Activated CD8-positive, alpha-beta T cell treated with anti-CD3 and anti-CD28 coated beads, Interleukin-2, amount 10 ng/mL, durations not matched to agents 7 days and 5 days (primary cell): ENCODE measurements at places on chromosomes 7 and 10. TPM values are rescaled to one million over a fixed set of nuclear protein-coding genes. Genes with fewer than 3 reads are reported as not detected.

- H3K4me1 ChIP-seq = no peaks in the 10 kb centered on the region
- no peak overlapping the region for H3K27ac ChIP-seq
- no peak overlapping the region for H3K4me3 ChIP-seq
- DNase-seq = no peak
- no peaks in the 10 kb centered on the region for H3K36me3 ChIP-seq
Observed at GRCh38 chr7:81459485-81459884, 310.4 kb downstream of the HGF start.

MYOZ1 gene
- not detected for total RNA-seq

- peaks cover 5% of the 10 kb centered on the region for H3K27me3 ChIP-seq
- DNase-seq = peak; percentile 47
- H3K4me3 ChIP-seq = no peak overlapping the region
- H3K4me1 ChIP-seq = peaks cover 4% of the 10 kb centered on the region
Observed at GRCh38 chr10:101467286-101467770, 113.4 kb downstream of the BTRC start.

DNA sequence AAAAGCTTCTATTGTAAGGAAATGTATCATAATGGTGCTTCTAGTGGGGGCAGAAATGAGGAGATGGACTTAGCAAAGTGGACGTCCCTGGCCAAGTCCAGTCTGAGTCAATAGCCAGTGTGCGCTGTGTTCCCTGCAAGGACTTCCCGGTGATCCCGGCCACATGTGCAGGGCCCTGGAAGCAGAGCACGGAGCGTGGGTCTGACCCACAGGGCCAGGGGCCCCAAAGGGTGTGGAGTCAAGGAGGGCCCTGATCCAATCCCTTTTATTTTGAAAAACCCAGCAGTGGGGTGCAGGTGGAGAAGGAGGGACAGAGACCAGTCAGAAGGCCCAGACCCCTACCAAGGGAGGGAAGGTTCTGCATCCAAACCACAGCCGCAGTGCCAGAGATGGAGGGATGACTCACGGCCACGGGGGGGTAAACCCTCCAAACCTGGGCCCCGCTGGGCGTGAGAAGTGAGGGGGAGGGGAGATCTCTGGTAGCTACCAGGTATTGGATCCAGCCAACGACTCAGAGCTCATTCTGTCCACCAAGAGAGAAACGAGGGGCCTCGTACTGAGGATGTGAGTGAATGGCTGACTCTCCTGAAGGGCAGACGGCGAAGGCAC lies 57.2 kb upstream of the VIPR2 start:
- H3K36me3 ChIP-seq = no peaks in the 10 kb centered on the region
- H3K4me1 ChIP-seq = peaks cover 18% of the 10 kb centered on the region
- no peaks in the 10 kb centered on the region for H3K27me3 ChIP-seq
- no peak overlapping the region for H3K27ac ChIP-seq
- no peak overlapping the region for H3K4me3 ChIP-seq

AGR3 gene
- not detected for total RNA-seq

DNA sequence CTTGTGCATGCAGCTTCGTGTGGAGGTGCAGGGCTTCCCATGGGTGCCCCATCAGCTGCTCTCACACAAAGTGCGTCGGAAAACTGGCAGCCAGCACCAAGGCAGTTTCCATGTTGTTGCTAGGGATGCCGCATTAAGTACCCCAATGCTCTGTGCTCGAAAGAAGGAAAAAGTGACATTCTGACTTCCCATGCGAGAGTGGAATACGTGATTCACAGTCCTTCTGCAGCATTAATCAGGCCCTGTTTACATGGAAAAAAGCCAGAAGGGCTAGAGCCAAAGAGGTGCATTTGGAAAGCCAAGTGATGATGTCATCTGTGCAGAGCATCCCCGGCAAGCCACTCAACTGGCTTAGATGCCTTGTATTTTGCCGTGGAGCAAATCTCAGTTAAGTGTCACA lies 258.3 kb downstream of the GATA3 start:
- peaks cover 3% of the 10 kb centered on the region for H3K36me3 ChIP-seq
- no peak for DNase-seq
- H3K4me1 ChIP-seq = peaks cover 9% of the 10 kb centered on the region
- no peak overlapping the region for H3K4me3 ChIP-seq
- H3K27ac ChIP-seq = no peak overlapping the region

NACAD gene
- total RNA-seq = 0.16 TPM

DNA sequence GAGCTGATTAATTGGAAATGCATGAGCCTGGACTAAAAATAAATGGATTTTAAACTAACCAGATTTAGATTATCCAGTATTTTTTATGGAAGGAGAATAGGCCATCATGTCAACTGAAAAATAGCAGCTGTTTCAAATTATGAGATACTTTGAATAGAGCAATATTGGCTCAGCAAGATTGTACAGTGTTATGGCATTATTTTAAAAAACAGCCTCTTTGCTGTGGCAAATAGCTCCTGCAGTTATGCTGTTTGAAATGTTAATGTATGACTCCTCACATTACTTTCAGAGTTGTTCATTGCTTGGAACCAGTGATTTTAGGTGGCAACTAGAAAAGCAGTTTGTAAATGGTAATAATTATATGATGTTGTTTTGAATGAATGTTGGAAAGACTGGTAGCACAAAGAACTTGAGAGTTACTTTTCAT lies 244.5 kb downstream of the KIAA1217 start:
- H3K4me1 ChIP-seq = peaks cover 10% of the 10 kb centered on the region
- no peak overlapping the region for H3K4me3 ChIP-seq
- H3K36me3 ChIP-seq = no peaks in the 10 kb centered on the region
- DNase-seq = no peak
- H3K27ac ChIP-seq = no peak overlapping the region

GPR26 gene
- not detected for total RNA-seq

- no peak overlapping the region for H3K4me3 ChIP-seq
- H3K27me3 ChIP-seq = peaks cover 18% of the 10 kb centered on the region
Observed at GRCh38 chr10:13775786-13776775, 189.3 kb downstream of the PRPF18 start.

DNA sequence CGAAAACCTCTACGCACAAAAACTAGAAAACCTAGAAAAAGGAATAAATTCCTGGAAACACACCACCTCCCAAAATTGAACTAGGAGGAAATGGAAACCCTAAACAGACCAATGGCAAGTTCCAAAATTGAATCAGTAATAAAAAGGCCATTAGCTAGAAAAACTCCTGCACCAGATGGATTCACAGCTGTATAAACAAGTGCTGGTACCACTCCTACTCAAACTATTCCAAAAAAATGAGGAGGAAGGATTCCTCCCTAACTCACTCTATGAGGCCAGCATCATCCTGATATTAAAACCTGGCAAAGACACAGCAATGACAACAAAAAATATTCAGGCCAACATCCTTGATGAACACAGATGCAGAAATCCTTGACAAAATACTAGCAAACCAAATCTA lies 228.2 kb downstream of the CHRM2 start:
- H3K27ac ChIP-seq = no peak overlapping the region
- no peak overlapping the region for H3K4me3 ChIP-seq
- DNase-seq = no peak
- no peaks in the 10 kb centered on the region for H3K27me3 ChIP-seq

- peaks cover 59% of the 10 kb centered on the region for H3K36me3 ChIP-seq
- no peaks in the 10 kb centered on the region for H3K27me3 ChIP-seq
- peaks cover 92% of the 10 kb centered on the region for H3K4me1 ChIP-seq
- peak overlapping the region; percentile 89 for H3K27ac ChIP-seq
Observed at GRCh38 chr7:43646603-43647338, 63.9 kb downstream of the STK17A start.

- H3K36me3 ChIP-seq = peaks cover 12% of the 10 kb centered on the region
- H3K4me3 ChIP-seq = peak overlapping the region; percentile 57
- DNase-seq = no peak
Observed at GRCh38 chr7:155509725-155510551, 36.4 kb downstream of the CNPY1 start.

PIK3CG gene
- total RNA-seq = 53.1 TPM

DNA sequence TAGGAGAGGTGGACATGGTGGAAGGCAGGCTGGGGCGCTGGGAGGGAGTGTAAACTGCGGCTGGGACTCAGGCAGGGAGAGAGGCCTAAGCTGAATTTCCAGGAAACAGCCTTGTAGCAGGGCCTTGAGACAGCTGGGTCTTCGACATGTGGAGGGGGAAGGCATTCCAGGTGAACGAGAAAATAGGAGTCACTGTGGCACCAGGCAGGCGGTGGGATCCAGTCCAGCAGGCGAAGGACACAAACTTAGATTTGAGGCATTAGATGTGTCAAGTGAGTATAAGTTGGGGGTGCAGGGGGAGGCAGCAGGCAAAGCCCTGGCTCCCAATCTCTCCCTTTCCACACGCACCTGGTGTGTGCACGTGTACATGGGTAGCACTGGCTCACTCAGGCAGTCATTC lies 105.3 kb downstream of the PTPN20 start:
- H3K27ac ChIP-seq = no peak overlapping the region
- H3K4me1 ChIP-seq = no peaks in the 10 kb centered on the region
- peaks cover 6% of the 10 kb centered on the region for H3K27me3 ChIP-seq
- H3K36me3 ChIP-seq = no peaks in the 10 kb centered on the region
- no peak overlapping the region for H3K4me3 ChIP-seq

TMEM225B gene
- 1.2 TPM for total RNA-seq

DNA sequence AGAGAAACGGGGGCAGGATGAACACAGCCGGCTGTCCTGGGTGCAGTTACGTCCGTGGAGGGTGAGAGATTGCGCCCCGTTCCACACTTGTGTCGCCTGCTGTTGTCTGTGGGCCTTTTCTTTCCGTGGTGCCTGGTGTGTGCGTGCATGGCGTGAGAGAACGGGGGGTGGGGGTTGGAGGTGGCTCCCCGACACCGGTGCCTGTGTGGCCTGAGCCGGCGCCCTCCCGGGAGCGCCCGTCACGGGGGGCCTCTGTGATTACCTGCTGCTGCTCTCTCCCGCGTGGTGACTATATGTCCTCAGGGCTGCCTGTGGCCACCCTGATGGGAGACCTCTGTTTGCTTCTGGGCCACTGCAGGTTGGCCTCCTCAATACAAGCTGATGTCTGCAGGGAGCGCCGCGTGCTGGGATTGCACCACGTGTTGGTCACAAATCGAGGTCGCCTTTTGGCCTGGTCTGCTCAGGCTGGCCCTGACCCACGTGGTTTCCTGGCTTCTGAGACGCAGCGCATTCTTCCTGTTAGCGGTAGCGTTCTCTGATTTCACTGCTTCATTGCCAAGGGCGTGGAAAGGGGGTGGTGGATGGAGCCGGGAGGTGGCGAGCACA lies 10.9 kb upstream of the AP5Z1 start:
- peaks cover 23% of the 10 kb centered on the region for H3K36me3 ChIP-seq
- H3K27ac ChIP-seq = peak overlapping the region; percentile 33
- no peak for DNase-seq
- H3K27me3 ChIP-seq = no peaks in the 10 kb centered on the region
- H3K4me3 ChIP-seq = no peak overlapping the region

THSD7A gene
- total RNA-seq = not detected

GRCh38 chr7:108488768-108489538 lies 32.7 kb upstream of the NRCAM start:
- peaks cover 2% of the 10 kb centered on the region for H3K36me3 ChIP-seq
- H3K27ac ChIP-seq = no peak overlapping the region

PLA2G12B gene
- not detected for total RNA-seq

SLC35G1 gene
- 2.2 TPM for total RNA-seq

DNA sequence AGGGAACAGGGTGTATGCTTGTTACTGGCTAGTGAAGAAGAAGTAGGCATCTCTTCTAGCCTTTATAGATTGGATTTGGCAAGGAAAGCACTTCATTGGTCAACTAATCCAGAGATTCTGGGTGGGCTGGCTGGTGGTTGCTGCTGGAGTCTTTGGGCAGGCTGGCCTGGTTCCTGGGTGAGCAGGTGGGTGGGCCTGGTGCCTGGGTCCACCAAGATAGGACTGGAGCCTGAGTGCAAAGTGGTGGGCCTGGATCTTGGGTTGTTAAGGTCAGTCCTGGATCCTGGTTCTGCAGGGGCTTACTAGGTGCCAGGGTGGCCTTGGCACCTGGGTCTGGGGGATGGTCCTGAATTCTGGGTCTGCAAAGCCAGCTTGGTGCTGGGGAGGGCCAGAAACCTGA lies 482.4 kb upstream of the GHITM start:
- H3K4me1 ChIP-seq = no peaks in the 10 kb centered on the region
- H3K27me3 ChIP-seq = no peaks in the 10 kb centered on the region
- H3K36me3 ChIP-seq = no peaks in the 10 kb centered on the region
- no peak overlapping the region for H3K27ac ChIP-seq

DNA sequence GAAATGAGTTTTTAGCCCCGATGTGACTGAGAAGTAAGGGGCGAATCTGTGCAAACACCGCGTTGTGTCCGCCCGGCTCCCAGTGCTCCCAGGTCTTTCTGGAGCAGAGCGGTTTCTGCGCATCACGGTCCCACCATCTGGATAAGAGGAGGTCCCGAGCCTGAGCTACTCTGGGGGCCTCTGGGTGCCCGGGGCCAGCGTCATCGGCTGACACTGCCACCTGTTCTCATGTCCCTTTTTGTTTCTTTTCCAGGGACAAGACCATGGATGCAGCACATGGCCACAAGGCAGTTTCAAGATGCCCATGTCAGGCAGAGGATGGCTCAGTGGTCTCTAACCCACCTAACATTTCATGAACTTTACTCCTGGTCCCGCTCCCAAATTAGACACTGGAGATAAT lies 24.9 kb downstream of the KLF6 start:
- H3K4me1 ChIP-seq = peaks cover 91% of the 10 kb centered on the region
- H3K27me3 ChIP-seq = no peaks in the 10 kb centered on the region
- peaks cover 5% of the 10 kb centered on the region for H3K36me3 ChIP-seq
- no peak overlapping the region for H3K27ac ChIP-seq
- no peak overlapping the region for H3K4me3 ChIP-seq

- H3K27ac ChIP-seq = no peak overlapping the region
- DNase-seq = no peak
- no peak overlapping the region for H3K4me3 ChIP-seq
- no peaks in the 10 kb centered on the region for H3K36me3 ChIP-seq
Observed at GRCh38 chr10:128751284-128751683, 625.1 kb upstream of the MKI67 start.

NUTM2E gene
- 0.11 TPM for total RNA-seq

DNA sequence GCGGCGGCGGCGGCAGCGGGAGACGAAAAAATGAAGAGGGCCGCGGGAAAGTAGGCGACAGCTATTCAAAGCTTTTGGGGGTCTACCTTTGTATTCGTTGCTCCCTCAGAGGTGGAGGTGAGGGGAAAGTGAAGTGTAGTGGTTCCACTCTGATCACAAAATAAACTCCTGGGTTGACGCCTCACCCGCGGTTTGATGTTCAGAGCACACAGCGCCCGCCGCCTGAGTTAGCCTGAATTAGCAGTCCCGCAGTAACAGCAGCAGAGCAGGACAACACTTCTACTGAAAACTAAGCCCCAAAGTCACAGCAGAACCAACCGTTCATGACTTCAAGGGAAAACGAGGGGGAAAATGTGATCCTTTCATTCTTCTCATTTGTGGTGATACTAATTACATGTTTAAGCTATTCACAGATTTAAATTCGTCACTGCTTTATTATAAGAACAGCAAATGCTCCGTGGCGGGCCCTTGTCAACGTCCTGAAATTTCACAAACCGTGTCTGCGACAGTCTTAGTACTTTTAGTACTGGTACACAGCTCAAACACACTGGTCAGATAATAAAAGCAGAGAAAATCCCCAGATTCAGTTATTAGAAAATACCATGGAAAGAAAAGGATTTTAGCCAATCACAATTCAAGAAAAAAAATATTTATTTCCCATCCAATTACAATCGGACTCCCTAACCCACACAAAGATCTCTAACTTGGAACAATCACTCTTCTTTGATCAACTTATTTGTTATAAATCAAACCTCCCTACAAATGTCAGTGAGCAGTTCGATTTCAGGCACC lies 563 bp upstream of the JMJD1C start:
- H3K4me1 ChIP-seq = peaks cover 17% of the 10 kb centered on the region
- H3K27me3 ChIP-seq = peaks cover 2% of the 10 kb centered on the region
- peak overlapping the region; percentile 93 for H3K4me3 ChIP-seq
- peak overlapping the region; percentile 77 for H3K27ac ChIP-seq
- H3K36me3 ChIP-seq = no peaks in the 10 kb centered on the region
- DNase-seq = peak; percentile 48

- no peak overlapping the region for H3K27ac ChIP-seq
- peaks cover 9% of the 10 kb centered on the region for H3K27me3 ChIP-seq
- no peaks in the 10 kb centered on the region for H3K36me3 ChIP-seq
Observed at GRCh38 chr7:17472518-17472917, 174.1 kb downstream of the AHR start.
